ENCODE measurements at places on chromosomes 13 and 19.

- DNase-seq: no peak
Observed at GRCh38 chr19:6790194-6791128, 18.0 kb downstream of the VAV1 start.

- DNase-seq: no peak
Observed at GRCh38 chr13:43220873-43221595, 197.6 kb downstream of the DNAJC15 start.

GRCh38 chr13:98274921-98275487 lies 97.9 kb upstream of the RNF113B start:
- no peak for DNase-seq

- DNase-seq: peak; percentile 69
Observed at GRCh38 chr13:98458431-98458830, 118.5 kb downstream of the STK24 start.

- DNase-seq: no peak
Observed at GRCh38 chr19:33872445-33873320, 76.0 kb downstream of the KCTD15 start.

- no peak for DNase-seq
Observed at GRCh38 chr19:32708457-32708856, 11.1 kb upstream of the TDRD12 start.

DNA sequence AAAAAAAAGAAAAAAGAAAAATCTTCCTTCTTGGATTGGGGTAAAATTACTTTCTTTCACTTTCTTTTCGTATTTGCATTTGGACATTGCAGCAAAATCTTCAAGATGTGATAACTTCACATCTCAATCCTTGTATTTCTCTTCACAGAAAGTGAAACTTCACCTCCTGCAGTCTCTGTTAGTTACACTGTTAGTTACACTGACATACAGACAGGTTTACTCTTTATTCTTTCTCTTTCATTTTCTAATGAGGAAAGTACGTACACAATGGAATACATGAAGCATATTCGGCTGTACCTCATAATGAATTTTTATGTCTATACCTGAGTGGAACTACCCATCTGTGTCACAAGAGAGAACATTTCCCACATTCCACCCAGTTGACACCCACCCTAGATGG lies 459.1 kb upstream of the GPC6 start:
- DNase-seq: no peak

Data from lower lobe of right lung (tissue), 2 donors.